HT-29 (cell line): ENCODE measurements at places on chromosomes 2 and 18.

DNA sequence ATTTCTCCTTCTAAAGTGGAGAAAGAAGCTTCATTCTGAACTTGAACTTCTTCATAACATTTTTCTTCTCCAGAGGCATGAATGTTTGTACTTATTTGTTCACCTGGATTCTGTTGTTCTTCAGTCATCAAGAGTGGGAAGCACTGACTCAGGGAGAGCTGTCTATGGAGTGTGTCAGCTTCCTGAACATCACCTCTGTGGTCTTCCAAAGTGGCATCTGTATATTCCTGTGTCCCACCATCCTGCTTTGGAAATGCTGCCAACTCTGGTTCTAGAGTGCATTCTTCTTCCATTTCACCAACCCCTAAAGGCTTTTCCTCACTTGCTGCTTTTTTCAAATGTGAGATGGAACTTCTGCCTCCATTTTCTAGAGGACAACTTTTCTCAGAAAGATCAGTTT lies 59.5 kb downstream of the TTN start:
- no peak for DNase-seq

- no peak for DNase-seq
These were observed 533.8 kb downstream of the SOCS6 start for GRCh38 chr18:70822691-70823090.

DNA sequence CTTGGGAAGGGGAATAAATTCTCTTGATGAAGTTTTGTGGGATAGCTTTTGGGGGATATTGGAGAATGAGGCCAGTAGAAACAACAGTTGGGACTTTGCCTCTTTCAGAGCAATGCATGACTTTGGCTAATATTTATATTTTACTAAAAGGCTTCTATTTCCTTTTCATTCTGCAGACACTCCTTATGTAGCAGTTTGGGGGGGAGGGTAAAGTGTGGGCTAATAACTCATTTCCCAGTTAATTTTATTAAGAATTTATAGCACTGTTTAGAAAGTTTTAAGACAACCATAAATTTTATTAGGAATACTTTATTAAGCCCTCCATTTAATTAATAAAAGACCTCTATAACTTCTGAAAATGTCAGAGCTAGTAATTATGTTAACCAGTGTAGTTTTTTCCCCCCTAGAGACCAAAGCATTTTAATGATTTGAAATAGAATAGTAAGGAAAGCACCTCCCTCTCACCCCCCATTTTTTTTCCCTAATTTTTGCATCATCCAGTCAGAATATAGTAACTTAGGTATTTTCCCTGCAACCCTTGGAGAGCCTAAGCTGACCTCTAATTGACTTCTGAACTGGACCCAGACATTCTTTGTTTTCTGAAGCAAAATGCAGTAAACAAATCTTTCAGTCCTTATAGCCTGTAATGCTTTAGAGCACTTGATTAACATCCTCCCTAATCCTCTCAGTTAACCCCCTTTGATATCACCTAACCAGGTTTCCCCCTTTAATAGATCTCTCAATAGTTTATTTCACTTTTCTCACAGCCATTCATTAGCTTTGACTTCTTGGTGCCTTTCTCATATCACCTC lies 5.0 kb upstream of the MEIS1 start:
- DNase-seq, result no peak

DNA sequence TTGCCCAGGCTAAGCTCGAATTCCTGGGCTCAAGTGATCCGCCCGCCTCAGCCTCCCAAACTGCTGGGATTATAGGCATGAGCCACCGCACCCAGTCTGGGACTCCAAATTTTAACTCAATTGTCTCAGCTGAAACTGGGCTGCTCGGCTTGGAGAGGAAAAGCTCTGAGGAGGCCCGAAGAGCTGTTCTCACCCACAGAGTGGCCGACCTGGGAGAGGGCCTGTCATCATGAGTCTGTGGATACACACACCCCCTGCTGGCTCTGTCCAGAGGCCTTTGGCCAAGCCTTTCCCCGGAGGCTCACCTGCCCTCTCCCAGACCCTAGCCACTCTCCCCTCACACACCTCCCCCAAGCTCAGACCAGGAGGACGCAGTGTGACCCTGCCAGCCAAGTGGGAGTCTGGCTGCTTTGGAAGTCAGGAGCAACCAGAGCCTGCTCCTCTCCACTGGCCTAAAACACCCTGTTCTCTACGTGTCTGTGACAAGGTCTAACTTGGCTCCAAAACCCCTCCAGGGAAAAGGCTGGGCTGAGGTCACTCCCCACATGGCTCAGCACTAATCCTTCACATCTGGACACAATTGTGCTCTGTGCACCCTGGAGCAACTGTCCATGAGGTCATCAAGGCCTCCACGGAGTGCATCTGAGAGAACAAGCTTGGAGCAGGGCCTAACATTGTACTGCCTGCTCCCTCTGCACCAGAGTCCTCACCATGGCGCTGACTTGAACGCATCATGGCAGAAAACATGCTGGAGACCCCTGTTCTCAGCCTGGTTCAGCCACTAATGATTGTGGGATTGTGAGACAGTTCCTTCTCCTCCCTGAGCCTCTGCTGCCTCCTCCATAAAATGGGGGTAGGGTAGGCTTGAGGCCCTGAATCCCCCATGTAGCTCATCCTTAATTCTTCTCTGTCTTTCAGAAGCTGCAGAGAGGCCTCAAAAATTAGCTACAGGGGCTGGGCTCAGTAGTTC lies 49.9 kb upstream of the RAB6C start:
- no peak for DNase-seq

DNA sequence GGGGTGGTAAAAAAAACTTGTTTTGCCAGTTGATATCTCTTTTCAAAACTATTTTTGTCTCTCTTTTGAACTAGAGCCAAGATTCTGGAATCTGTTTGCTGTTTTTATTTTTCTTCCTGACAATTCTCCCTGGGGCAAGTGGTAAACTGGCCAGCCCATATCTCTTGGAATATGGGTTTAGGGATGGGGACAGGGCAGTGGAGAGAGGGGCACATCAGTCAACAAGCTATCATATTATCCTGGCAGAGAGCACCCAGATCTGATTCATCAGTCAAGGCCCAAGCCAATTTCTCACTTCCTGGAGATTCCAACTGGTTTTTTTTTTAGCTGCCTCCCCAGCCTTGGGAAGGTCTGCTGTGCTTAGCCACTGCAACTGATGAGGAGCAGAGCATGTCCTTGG lies 52.3 kb downstream of the ARHGAP28 start:
- no peak for DNase-seq

DNA sequence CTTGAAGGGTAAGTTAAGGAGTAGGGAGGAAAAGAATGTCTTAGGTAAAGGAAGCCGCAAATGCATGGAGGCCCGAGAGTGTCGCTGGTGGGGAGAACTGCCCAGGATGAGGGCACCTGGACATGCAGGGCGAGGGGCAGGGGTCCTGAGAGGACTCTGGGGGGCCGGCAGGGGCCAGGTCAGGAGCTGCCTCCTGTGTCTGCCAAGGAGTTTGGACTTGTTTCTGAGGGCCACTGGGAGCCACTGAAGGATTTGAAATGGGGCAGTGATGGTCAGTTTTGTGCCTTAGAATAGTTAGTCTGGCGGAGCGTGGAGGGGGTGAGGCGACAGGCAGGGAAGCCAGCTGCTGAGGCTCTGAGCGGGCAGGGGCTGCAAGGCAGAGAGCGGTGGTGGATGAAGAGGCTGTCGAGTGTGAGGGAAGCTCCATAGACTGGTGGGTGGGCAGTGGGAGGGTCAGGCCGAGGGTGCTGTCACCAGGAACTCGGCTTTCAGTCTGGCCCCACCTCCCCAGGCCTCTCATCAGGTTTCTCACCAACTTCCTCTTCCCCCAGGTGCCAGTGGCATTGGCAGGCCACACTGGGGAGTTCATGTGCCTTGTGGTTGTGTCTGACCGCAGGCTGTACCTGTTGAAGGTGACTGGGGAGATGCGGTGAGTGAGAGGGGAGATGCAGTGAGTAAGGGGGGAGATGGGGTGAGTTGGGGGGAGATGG lies 14.7 kb upstream of the SLC4A3 start:
- no peak for DNase-seq

DNA sequence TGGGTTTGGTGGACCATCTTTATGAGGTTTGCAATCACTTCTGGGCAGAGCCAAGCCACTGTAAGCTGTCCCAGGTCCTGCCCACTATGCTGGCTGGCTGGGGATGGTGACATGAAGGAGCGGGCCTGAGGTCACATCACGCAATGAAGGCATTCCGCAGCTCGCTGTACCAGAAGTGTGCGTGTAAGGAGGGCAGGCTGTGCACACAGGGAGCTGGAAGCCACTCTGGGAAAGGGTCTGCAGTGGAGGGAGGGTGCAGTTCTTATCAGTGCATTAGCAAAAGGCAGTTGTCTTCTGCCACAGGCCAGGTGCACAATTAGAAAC lies 16.7 kb upstream of the OTOS start:
- DNase-seq, result no peak

- no peak for DNase-seq
These were observed 14.4 kb upstream of the VRK2 start for GRCh38 chr2:58032016-58032763.

- no peak for DNase-seq
These were observed 369 bp downstream of the CDK5R2 start for GRCh38 chr2:218959761-218960308.

DNA sequence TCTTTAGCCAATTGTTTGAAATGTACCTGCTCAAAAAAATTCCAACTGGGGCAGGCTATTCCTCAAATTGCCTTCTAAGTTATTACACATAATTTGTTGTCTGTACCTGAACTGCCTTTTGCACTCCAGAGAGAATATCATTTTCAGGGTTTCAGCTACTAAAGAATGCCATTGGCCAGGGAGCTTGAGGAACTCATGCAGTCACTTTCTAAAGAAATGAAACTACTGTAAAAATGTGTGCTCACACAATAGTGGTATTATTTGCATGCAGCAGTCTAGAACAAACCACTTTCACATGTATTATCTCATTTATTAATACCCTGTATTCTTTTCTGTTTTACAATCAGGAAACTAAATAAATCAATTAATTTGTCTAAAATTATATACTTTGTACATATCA lies 152.2 kb downstream of the PID1 start:
- no peak for DNase-seq

DNA sequence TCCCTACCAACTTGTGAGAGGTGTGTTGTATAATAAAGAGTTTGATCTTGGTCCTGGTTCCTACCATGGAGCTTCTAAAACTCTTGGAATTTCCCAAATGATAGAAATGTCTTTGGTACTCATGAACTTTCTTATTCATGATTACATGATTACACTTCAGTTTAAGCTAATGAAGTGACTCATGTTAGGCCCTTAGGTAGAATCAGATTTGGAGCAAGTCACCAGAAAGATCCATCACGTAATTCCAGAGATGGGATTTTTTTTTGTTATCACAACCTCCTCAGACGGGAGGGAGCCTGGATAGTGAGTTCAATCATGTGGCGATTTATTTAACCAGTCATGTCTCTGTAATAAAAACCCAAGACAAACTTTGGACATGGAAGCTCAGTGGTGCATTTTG lies 1287.6 kb upstream of the ZEB2 start:
- DNase-seq, result no peak

- no peak for DNase-seq
These were observed 195.7 kb downstream of the ZFP36L2 start for GRCh38 chr2:43030551-43031307.

DNA sequence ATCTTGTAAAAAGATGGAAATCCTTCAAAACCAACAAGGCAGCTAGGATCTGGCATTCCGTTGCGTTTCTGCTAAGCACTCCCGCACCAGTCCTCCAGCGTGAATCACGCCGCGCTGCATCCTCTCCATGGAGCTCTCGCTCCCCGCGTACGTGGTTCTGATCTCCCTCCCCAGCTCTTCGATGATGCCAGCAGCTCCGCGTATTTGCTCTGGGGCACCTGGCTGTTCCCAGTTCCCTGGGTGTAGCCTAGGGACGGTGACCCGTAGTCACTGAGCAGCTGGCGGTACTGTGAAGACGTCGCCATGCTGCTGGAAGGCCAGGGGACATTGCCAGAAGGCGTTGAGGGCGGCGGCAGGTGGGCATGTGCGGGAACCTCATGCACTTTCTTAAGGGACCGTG lies 407.5 kb downstream of the RNF144A start:
- DNase-seq, result no peak

- DNase-seq, result no peak
These were observed 15.1 kb downstream of the DOCK10 start for GRCh38 chr2:225027061-225027762.

- DNase-seq, result no peak
These were observed 180.3 kb upstream of the PARD3B start for GRCh38 chr2:204364860-204365535.

GRCh38 chr18:69992776-69993175 lies 45.1 kb upstream of the CD226 start:
- no peak for DNase-seq

DNA sequence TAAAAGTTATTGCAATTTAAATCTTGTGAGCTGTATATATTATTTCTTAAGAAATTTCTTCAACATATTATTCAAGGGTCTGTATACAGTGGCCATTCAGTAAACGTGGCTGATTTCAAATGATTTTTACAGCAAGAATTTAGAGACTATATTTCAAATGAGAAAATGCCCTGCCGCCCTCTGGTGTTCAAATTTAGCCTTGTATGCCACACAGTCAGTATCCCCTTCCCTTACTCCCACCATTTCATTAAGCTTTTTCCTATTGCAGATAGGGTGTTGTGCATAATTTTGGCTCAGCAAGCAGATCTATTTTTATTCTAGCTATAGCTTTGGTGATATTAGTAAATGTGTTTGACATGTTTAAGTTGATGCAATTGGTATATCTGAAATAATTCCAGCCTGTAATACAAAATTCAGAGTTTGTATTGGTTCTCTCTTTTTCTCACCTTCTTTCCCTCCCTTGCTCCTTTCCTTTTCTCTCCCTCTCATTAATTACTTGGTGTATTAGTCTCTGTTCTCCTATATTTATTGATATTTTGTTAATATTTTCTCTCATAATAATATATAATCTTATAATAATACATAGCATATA lies 22.8 kb upstream of the SCN7A start:
- DNase-seq, result peak; percentile 50

DNA sequence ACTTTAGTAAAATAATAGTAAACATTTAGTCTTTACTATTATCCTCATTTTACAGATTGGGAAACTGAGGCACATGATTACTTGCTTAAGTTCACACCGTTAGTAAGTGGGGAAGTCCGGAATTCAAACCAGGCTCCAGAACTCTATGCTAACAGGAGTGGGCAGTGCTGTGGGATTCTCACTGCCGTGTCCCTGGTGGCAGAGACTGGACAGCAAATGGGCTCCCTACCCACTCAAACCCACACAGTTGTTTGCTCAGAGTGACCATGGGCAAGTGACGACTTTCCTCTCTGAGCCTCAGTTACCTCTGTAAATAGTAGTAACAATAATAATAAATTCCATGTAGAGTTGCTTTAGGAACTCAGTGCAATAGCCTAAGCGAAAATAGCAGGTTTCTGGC lies 24.0 kb downstream of the MAIP1 start:
- no peak for DNase-seq

- no peak for DNase-seq
These were observed 114.8 kb downstream of the MCFD2 start for GRCh38 chr2:46800625-46801349.

- DNase-seq, result no peak
These were observed 116.4 kb downstream of the ZNF516 start for GRCh38 chr18:76378526-76379215.

DNA sequence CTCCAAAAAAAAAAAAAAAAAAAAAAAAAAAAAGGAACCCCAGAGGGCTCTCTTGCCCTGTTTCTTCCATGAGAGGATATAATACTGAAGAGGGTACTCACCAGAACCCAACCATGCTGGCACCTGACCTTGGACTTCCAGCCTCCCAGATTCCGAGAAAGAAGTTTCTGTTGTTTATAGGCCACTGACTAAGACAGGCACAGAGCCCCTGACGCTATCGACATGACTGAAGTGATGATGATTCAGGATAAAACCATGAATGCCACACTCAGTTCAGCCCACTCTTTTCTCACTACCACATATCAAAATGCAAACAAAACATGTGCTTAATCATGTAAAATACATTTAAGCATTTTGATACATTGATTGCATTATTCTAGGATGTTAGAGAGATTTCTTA lies 66.1 kb upstream of the CDCA7 start:
- no peak for DNase-seq

GRCh38 chr2:211132573-211132972 lies 576.2 kb downstream of the CPS1 start:
- DNase-seq, result no peak
